NCI-H187 treated with DMSO at 0.1 percent for 48 hours (cell line): ENCODE measurements at places on chromosomes 13 and 19.
A peak's percentile ranks its signal among the peaks of the same experiment; 100 is the strongest.

DNA sequence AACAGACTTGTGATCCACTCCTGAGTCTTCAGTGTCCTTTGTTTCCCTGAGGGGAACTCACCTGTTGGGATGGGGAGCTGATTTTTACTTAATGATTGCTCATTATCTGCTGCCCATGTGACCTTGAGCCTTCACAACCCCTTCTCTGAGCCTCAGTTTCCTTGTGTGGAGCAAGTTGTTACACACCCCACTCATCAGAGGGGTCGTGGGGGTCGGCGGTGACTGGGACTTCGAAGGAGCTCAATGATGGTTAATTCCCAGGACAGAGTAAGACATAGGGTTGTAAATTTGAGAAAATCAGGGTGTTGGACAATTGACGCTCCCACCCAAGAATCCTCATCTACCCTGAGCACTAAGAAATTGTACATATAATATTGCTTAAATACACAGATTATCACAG lies 13.5 kb downstream of the LILRA5 start:
- DNase-seq: no peak

- no peak for DNase-seq
Measured at GRCh38 chr13:111854403-111854802, 212.5 kb upstream of the SOX1 start.

DNA sequence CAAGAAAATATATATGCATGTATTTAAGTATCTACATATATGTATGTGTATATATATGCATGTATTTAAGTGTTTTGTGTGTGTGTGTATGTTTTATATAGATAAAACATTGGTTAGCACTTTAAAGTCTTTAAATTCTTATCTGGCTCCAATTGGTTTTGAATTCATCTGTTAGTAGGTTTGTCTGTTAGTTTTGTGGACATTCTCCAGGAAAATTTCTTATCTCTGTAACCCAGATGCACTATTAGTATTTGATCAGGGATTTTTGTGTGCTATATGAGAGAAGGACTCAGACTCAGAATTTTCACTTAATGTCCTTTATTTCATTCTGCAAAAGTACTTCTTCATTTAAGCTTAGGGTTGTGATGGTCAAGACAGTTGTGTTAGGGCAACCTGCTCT lies 103.1 kb downstream of the ITGBL1 start:
- DNase-seq: no peak

- DNase-seq: no peak
Measured at GRCh38 chr19:7161292-7161691, 91.8 kb downstream of the ZNF557 start.

DNA sequence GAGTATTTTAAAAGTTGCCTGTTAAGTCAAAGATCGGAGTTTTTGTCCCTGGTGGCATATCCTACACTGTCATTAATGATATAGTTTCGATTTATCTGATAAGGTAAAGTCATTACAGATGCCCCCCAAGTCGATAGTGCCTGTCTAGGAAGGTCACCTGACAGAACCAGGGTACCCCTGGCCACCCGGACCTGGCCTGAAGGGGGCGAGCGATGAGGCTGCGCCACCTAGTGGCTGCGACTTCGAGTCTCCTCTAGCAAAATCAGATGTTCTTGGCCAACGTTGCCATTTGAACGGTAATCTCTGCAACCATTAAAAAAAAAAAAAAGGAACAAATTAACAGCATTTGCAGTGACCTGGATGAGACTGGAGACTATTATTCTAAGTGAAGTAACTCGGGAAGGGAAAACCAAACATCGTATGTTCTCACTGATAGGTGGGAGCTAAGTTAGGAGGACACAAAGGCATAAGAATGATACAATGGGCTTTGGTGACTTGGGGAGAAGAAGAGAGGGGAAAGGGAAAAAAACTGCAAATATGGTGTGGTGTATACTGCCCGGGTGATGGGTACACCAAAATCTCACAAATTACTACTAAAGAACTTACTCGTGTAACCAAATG lies 565.1 kb downstream of the LIG4 start:
- DNase-seq: no peak

GRCh38 chr13:40444241-40444640 lies 222.2 kb downstream of the FOXO1 start:
- no peak for DNase-seq

- no peak for DNase-seq
Measured at GRCh38 chr13:25717666-25718197, 334.1 kb downstream of the SHISA2 start.

GRCh38 chr19:45780146-45780447 lies 2.2 kb downstream of the DMPK start:
- peak; percentile 6 for DNase-seq

DNA sequence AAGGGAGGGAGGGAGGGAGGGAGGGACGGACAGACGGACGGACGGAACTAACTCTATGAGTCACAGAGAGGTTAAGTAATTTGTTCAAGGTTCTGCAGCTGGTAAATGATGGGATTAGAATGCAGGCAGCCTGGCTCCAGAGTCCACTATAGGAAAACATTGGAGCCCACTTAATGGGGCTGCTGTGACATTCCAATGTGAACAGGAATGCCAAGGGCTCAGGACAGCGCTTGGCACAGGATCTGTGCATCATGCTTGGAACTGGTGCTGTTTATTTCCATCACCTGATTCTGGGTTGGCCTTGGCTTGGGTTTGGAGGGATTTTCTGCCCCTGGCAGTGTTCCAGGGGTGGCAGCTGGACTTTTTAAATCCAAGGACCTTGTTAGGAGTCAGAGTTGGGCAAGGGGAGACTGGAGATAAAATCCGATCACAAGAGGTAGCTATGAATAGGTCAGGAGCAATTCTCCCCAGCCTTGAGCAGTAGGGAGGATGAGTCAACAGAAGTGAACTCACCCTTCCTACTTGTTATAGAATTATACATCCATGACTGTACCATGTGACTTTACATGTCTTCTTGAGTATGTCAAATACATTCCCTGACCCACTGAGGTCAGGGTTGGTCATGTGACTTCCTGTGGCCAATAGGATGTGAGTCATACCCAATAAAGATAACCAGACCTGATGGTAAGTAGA lies 7.8 kb upstream of the HIF3A start:
- no peak for DNase-seq

DNA sequence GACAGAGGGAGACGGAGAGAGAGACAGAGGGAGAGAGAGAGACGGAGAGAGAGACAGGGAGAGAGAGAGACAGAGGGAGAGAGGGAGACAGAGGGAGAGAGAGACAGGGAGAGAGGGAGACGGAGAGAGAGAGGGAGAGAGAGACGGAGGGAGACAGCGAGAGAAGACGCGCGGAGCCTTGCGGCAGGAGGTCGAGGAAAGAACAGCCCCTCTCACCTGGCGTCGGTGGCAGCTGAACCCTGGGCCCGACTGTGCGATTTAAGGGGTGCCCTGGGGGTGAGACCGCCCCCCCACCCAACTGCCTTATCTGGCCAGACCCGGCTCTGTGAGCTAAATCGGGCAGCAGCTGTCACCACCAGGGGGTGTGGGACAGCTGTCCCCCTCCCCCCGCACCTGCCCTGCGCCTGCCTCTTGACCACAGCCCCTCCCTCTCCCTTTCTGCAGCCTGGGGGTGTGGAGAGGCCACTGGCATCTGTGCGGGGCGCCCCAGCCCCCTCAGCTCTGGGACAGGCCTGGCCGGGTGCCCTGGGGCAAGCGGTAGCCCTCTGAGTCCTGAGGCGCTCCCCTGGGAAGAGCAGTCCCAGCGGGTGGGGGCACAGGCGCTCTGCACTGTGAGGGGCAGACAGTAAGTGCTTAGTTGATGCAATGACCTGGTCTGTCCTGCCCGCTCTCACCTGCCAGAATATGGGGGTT lies 10.8 kb downstream of the JOSD2 start:
- no peak for DNase-seq

DNA sequence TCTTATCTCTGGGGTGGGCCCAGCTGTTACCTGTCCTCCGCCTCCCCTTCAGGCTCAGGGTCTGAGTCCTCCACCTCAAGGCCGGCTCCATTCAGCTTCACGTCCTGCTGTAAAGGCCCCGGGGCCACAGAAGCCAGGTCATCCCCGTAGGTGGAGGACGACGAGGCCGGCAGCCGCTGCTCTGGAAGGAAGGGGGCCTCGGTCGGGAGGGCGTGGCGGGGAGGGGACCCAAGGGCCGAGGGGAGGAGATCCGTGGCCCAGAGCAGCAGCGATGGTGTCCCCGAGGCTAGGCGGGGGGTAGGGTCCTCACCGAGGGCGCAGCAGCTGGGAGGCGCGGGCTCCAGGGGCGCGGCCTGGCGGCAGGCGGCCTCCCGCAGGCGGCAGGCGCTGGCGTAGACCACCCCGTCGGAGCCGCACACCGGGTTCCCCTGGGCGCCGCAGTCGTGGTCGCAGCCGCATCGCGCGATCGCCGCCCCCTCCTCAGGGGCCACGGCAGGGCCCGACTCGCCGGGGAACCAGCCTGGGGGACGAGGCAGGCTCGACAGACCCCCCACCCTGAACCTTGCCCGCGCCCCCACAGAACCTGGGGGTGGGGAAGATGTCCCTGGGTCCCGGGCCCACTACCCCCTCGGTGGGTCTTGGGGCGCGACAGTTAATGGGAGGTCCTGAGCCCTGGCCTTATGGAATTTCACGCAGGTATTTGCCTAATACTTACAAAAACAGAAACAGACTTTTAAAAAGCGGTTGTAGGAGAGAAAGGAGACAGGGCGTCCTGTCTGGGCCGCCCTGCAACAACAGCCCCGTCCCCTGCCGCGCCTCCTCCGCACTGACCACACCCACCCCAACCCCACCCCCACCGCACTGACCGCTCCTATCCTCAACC lies 7.6 kb downstream of the F2RL3 start:
- DNase-seq: no peak

GRCh38 chr19:4576016-4576933 lies 16.8 kb upstream of the SEMA6B start:
- DNase-seq: no peak
